PC-3 (cell line): ENCODE measurements at places on chromosomes 12 and 14.

DNA sequence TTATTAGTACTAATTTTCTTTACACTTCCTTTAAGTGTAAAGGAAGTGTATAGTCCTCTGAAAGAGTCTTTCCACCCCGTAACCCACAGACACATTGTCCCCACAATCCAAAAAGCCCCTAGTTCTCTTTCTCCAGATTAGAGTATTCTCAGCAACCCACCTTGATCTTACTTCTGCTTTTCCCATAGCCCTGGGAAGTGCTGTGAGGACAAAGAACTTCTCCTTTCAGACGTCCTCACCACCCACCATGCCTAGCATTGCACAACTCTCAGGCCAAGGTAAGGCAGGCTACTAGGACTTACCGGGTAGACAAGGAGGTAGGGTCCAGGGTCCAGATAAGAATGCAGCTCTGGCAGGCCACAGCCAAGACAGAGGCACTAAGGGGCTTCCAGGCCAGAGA lies 7.4 kb downstream of the AAAS start:
- DNase-seq = no peak

- DNase-seq = no peak
Measured at GRCh38 chr14:94460631-94461416, 8.2 kb upstream of the SERPINA11 start.

DNA sequence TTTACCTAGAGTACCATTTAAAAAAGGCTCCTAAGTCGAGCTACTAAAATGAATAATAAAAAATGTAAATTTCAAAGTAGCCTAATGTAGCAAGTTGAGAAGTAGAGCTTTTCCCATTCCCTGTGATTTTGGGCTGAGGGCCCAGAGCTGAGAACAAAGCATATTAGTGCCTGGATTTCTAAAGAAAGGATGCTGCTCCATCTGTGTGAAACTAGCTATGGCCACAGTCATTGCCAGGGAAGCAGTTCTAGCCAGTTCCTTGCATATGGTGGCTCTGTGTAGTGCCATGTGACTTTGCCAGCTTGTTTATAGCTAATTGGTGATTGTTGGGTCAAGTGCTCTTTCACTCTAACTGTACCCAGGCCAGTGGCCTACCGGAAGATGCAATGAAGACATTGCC lies 20.4 kb upstream of the FBXO33 start:
- no peak for DNase-seq

DNA sequence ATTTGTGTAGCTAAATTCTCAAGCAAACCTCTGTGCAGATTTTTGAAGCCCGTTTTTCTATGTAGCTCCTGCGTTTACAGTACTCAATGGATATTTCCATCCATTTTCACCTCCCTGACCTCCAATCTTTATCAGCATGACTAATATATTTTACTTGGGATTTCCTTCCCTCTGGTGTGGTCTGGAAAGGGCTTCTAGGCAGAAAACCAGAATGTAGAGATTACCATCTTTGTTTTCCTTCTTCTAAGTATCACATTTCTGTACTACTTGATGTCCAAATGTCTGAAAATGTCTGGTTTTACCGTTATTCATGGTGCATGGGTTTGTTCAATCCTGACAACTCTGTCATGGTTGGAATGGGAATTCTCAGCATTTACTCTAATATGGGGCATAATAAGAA lies 907.6 kb upstream of the FLRT2 start:
- DNase-seq = no peak

DNA sequence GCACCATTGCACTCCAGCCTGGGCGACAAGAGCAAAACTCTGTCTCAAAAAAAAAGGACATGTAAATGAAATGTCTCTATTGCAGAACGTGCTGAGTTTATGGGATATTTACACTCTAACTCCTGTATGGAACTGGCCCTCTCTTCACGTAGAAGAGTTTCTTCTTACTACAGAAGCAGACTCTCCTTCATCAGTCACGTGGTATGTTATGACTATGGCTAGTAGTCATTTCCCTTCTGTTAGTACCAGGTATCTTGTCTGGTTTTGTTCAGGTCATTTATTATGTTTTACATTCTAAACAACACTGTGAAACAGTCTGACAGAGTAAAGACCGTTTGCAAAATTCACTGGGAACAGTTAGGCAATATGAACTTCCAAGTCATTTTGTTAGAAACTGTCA lies 20.3 kb downstream of the KNTC1 start:
- no peak for DNase-seq

DNA sequence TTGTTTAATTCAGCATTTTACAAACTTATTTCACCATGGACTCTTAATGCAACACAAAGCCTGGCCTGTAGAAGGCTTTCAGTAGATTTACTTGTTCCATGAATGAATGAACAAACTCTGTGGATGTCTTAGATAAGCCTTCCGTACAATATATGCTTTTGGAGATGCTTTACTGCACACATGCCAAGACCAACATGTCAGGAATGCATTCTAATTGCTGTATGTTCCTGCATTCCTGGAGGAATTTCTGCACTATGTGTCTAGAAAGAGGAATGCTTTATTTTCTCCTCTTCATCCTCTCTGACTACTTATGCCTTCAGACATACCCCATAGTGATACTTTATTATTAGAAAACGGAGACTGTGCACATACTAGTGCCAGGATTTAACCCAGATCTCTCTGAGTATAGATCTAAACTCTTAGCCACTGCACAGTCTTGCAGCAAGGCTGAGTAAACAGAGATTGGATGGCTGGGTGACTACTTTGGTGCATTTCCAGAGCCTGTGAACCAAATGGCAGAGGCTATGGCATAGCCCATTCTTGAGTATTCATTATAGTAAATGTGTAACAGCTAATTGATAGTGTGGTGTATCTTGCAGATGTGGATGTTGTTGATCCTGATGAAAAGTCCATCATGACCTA lies 108.2 kb downstream of the SYNE2 start:
- DNase-seq = no peak

DNA sequence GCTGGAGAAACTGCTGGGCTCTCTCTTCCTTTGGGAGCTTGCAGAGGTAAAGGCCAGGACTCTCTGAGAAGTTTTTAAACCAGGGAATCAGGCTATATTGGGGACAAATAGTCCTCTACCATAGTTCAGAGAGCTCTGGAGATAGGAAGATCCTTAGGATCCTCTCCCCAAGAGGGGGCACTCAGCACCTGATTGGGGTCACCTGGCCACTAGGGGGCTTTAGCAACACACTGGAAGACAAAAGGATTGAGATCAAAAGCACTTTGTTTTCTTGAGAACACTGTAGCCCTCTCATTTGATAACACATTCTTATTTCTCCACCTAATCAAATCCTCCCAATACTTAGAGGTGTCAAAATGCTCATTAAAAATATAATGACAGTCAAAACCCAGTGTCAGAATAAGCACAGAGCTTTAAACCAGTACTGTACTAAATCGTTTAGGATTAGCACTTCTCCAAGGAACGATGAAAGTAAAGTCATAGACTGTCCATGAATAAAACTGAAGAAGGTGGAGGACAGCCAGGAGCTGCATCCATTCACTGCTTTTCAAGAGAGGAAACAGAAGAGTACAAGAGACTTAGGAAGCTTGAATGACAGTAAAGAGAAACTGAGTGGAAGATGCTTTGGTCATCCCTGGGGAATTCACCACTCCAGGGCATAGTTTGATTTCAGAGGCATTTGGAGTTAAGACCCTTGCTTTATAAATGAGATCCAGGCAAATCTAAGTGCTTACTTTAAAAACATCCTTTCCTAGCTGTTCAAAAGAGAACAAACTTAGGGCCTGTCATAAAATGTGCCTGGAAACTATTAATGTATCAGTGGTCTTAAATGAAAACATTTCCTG lies 26.5 kb downstream of the BMP4 start:
- peak; percentile 68 for DNase-seq

DNA sequence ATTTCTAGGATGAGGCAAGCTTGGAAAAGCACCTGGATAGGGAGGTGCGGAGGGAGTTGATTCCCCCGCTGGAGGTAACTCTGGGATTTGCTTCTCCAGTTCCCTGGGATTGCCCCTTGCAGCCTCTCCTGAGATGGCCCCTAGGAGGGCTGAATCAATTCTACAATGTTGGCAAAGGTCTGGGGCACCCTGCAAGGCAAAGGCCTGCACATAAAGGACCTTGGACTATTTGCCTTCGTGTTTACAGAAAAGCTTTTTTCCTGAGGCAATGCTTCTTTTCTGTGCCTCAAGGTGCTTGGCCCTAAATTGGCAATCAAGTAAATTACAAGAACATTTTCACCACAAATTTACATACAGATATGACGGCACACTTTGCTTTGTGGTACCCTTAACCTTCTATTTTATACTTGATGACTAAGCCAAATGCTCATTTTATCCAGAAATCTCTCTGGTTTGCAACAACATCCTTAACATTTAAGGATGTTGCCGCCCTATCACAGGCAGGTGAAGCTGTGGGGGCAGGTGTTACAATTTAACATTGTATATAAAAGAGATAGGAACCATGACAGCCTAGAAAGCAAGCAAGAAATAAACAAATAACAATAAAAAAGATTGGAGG lies 40.3 kb downstream of the TIMELESS start:
- no peak for DNase-seq

DNA sequence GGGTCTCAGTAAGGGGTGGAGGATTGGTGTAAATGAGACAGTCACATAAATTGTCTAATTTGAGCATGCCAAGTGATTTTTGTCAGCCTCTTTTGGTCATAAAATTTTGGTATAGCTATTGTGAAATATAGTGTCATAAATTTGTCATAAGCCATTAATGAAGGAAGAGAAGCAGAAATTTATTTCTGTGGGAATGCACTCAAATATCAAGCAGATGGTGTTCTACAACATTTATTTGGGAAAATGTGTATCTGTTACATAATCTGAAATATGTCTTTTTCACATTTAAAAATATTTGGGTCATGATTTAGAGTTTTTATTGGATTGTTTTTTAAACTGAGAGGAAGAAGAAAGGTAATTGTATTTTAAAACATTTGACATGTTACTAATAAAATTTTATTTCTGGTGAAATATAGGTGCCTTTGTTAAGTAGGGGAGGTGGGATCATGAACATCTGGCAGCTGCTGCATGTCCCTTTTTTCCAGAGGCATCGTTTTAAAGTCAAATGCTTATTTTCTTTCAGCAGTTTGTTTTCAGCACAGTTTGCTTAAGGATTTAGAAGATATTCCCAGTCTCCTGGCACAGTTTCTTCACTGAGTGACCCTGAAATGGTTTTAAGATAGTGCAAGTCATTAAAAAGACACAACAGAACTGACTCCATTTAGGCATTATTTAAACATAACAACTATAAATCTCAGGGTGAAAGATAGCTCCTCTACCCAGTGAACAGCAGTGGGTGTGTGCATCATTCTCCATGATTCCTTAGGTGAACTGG lies 371.7 kb downstream of the SNAPC1 start:
- no peak for DNase-seq

GRCh38 chr12:43501703-43502102 lies 50.3 kb downstream of the ADAMTS20 start:
- DNase-seq = peak; percentile 47

- no peak for DNase-seq
Measured at GRCh38 chr12:12365931-12366431, 9.1 kb downstream of the BORCS5 start.

GRCh38 chr14:60537663-60538062 lies 28.7 kb downstream of the SIX6 start:
- peak; percentile 22 for DNase-seq

DNA sequence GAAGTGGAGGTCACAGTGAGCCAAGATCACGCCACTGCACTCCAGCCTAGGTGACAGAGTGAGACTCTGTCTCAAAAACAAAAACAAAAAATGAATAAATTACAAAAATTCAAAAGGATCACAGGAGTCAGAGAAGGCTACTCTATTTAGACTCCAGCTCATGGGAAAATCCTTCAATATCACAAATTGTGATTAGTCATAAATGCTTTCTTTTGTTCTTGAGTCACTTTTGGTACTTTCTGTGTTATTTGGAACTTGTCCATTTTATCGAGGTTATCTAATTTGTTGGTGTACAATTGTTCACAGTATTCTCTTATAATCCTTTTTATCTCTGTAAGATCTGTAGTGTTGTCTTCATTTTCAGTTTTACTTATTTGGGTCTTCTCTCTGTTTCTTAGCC lies 18.9 kb downstream of the ALDH2 start:
- DNase-seq = peak; percentile 32

DNA sequence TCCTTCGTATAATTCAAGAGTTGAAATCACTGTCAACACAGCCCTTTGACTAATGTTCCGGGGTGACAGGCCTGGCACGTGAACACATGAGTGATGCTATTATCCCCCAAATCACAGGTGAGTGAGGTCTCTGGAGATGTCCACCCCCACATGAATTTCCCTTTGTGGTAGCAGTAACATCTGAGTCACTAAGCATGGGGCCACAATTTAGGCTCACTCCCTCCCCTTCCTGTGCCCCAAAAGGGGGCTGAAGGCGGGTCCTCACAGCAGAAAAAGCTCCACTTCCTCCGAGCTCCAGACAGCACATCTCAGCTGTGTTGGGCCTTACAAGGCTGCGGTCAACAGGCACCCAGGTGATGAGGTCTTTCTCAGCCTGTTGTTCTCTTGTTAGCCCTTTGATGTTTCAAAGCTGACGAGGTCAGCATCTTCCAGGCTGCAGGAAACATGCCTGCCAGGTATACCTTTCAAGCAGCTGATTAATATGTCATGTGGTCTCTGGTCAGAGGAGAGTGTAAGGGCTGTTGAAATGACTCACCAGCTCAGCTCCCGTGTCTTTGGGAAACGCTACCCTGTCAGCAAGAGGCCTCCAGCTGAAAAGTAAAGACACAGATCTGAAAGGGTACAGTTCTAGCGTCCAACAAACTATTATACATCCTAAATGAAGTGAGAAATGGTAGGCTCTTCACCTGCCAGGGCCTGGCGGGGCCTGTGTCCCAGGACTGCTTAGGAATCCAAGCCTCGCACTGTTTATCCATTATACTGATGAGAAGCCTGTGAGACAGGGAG lies 107.3 kb downstream of the ZFP36L1 start:
- peak; percentile 95 for DNase-seq

- DNase-seq = no peak
Measured at GRCh38 chr14:56759633-56760032, 50.6 kb downstream of the OTX2 start.

DNA sequence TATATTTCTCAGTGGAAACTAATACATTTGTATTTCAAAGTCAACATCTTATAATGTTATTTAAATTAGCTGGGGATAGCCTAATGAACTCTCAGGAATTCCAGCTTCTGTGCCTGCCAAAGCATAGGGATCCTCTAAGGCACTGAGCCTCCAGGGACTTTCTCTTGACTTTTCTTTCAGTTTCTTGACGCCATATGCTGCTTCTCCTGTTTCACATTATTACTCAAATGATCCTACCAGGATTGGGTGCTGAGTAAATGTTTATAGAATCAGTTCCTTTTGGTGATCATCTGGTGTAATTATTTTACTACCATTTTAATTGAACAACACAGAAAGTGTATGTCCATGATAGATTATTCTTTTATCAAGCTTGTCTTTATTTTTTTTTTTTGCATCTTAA lies 7.9 kb downstream of the METTL25 start:
- DNase-seq = no peak

GRCh38 chr12:123237646-123238329 lies 4.6 kb downstream of the MTRFR start:
- DNase-seq = peak; percentile 89

DNA sequence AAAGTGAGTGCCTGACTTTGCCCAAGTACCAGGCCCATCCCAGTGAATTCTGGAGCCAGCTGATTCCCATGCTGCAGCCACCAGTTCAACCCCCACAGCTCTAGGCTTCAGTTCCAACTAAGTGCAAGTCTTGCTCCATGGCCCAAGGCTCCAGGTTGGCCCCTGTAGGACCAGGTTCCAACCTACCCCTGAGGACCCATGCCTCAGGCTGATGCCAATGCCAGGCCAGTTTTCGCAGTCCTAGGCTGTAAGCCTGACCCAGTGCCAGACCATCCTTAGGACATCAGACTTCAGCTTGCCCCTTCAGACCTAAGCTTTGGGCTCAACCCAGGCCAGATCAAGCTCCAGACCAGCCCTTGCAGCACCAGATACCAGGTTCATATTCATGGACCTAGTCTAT lies 352.6 kb downstream of the FSCB start:
- DNase-seq = no peak
